Activated CD4-positive, alpha-beta T cell treated with anti-CD3 and anti-CD28 coated beads for 36 hours (primary cell): ENCODE measurements at places on chromosomes 7 and 10.
A peak's percentile ranks its signal among the peaks of the same experiment; 100 is the strongest.

- DNase-seq, result peak; percentile 60
These were observed 28.1 kb downstream of the ARL4A start for GRCh38 chr7:12715372-12716133.

DNA sequence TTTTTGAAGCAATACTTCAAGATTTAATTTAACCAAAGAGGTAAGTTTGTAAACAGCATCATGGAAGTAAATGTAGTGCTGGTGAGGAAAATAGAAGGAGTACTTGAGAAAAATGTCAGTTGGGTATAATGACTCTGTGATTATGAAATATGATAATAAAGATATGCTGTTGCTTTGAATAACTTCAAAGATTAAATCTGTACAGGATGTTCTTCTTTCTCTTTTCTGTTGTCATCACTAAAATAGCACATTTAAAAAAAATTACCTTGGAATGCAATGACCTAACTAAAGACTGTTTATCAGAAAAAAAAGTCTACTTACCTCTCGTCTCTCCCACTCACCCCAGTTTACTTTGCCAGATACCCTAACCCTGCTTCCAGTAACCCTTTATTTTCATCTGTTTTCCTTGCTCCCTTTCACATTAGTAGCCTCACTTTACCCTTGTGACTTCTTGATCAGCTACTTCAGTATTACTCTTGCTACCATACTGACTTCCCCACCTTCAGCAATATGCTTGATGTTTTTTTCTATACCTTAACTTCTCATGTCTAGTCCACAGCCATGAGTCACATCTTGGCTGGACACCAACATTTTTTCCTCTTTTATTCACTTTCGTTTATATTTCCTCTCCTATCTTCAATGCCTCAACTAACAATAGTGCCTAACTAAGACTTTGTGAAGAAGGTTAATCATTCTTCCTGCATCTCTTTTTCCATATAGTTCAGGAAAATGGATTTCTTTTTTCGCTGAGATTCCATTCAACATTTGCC, 29.7 kb upstream of the TAS2R16 start:
- no peak for DNase-seq

DNA sequence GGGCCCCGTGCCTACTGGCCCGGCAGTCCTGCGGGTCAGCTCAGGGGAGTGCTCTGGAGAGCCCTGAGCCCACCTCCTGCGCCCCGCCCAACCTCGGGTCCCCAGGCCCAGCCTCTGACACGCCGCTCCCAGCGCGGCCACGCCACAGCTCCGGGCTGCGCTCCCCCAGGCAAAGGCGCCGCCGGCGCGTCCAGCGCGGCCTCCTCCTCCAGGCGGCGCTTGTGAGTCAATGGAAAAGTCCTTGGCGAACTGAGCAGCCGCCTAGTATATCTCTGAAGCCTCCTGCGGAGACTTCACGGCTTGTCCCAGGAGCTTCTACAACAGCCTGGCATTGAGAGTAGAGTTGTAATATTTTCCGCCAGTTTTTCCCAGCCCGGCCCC, 29.5 kb upstream of the BMS1 start:
- DNase-seq, result peak; percentile 87

GRCh38 chr7:131011432-131011742, 277.4 kb upstream of the KLF14 start:
- peak; percentile 62 for DNase-seq
